Heart right ventricle (tissue), 16 donors: ENCODE measurements at places on chromosomes 3 and 15. TPM values are rescaled to one million over a fixed set of nuclear protein-coding genes. Genes with fewer than 3 reads are reported as not detected.

- no peak for DNase-seq
Measured at GRCh38 chr15:89321521-89322410, 12.9 kb downstream of the POLG start.

DNA sequence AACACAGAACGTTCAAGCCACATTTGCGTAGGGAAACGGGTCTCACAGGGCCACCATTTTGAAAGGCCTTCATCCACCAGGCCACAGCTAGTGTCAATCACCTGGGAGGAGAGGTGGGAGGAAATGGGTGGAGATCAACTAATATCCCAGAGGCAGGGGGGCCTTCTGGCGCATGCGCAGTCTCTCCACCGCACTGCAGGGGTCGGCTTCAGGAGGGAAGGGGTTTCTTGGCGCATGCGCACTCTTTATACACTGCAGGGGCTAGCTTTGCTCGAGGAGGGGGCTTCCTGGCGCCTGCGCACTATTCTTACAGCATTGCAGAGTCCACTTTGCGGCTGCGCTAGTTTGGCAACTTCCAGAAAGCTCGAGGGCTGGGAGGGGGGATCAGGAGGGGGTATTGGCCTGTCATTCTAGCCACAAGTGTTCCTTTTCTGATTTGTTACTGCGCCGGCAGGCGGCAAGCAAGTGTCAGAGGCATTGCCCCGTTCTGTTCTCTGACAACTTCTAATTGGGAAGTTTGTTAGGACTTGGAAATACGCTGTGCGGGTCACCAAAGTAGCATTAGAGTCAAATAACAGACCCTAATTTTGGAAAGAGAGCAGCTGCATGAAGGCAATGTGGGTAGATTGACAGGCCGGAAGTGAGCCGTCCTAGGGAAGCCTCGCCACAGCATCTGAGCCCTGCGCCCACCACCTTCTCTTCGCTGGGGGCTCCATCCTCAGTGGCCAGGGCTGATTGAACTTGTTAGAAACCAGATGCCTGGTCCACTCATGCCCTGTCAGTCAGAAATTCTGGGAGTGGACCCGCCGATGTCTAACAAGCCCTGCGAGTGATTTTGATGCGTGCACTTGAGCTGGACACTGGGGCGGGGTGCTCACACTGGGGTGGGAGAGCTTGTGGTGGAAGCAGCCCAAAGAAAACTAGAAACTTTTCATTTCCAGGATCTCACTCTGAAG, 173.5 kb upstream of the NDN start:
- no peak for DNase-seq

DNA sequence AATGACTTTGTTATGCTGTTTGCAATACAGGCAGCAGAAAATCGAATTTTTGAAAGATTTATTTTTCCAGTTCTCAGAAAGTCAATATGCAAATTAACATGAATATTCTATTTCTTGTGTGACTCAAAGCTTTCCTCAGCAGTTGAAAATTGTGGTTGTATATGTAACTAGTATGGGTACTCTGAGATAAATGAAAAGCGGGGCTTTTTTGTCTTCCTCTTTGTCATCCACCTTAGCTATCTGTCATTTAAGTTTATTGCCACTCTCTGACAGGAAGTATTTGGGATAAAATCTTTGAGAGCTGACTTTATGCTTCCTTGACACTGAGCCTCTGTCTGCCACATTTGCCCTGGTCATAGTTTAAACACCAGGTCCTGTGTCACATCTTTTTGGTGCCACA, 91.5 kb downstream of the ATG7 start:
- DNase-seq = no peak

DNA sequence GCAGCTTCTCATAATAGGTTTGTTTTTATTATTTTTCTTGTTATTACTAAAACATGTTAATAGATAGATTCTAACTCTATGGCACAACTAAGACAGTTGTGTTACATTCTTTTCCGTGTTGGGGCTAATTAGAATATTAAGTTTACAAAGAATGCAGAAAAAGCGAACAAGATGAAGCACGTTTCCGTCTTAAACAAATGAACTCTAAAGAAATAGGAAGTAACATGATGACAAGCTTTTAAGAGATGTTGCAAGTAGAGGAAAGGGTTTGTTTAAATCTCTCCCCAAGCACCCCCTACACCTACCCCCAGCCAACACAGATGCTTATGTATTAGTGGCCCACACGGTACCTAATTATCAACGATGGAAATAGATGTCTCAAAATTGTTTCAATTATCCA, 207.1 kb downstream of the TP63 start:
- no peak for DNase-seq

DNA sequence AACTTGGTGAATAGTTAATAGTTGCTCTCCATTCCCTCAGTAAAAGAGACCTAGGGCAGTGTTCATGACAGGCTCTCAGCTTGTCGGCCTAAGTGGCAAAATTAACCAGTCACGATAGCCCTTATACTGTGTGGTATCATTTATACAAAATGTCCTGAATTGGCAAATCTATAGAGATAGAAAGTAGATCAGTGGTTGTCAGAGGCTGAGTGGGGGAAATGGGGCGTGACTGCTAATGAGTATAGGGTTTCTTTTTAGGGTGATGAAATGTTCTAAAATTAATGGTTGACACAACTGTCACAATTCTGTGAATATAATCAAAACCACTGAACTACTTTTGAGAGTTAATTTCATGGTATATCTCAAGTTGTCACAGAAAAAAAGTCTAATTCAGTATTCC, 20.9 kb downstream of the ARIH1 start:
- no peak for DNase-seq

- DNase-seq = no peak
Measured at GRCh38 chr3:44920081-44920480, 45.7 kb downstream of the TGM4 start.

DNA sequence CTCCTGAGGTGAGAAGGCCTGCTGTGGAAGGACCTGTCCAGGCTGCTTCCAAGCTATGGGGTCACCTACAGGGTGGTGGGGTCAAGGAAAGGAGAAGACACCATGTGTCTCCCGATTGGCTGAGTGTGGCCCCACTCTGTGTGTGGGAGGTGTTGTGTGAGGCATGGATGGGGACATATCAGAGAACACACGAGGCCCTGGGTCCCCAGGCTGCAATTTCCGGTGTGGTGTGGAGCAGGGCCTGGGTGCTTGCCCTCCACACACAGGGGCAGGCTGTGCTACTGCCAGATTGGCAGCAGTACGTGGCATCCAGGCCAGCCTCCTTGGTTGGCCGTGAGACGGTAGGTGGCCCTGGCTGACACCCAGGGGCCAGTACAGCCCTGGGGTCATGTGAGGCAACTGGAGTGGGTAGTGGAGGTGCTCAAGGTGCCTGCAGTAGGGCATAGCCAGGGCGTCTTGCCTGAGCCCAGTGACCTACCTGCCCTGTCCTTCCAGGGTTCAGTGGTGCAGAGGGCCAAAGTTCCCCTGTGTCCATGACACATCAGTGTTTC, 233.8 kb downstream of the SNRPN start:
- no peak for DNase-seq

DNA sequence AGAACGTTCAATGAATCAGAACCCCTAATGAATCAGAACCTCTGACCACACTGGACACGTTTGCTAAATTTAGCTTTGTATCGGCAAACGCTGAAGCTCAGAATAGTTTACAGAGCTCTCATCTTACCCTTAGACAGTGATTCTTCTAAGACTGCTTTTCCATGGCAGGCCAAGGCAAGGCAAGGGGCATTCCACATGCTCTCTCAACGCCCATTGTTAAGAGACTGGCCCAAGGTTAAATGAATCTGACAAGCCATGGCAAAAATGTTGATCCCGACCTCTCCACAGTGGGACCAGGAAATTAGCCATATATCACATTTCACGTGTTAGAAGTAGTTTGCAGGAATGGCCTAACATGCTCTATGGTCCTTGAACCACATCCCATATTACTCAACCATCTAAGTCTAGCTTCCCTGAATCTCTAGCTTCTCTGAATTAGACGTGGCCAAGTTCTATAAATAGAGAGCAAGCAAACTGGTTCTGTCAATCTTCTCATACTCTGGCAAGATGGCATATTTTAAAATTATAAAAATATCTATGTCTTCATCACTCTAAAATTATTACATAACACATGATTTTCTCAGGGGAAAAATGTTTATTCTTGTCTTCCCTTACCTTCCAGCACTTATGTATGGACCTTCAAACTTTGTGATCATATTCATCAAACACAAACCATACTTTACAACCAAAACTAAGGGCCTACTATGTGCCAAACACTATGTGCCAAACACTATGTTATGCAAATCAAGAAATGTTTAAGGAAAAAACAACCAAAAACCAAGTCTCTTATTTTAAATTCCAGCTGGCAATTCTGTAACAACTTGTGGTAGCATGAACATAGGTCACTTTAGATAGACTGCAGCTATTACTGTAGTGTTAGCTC, 54.3 kb downstream of the AAGAB start:
- DNase-seq = no peak

GRCh38 chr3:53799338-53799865, 46.8 kb downstream of the CHDH start:
- no peak for DNase-seq

DNA sequence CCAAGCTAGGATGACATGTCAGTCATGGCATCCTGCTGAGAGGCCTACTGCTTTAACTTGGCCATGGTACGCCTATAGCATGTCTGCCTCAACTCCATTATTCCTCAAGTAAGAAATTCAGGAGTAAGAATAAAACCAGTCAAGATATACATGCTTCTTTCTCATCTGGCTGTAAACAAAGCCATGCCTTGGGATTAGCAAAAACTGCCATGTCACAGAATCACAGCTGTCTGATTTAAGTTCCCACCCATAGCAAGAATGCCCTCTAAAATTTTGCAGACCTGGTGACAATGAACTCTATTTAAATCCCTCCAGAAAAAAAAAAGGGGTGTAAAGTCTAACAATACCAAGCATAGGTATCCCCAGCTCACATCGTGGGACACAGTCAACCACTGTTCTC, 55.6 kb upstream of the ACAN start:
- no peak for DNase-seq

- no peak for DNase-seq
Measured at GRCh38 chr3:56693750-56694149, 10.7 kb upstream of the TASOR start.

- DNase-seq = no peak
Measured at GRCh38 chr15:71651750-71652186, 158.6 kb upstream of the NR2E3 start.

GRCh38 chr3:31853580-31853979, 127.5 kb downstream of the OSBPL10 start:
- no peak for DNase-seq

Gene PDHB
- polyA plus RNA-seq = 140 TPM

Gene CSTA
- polyA plus RNA-seq = 2.5 TPM

Gene SQOR
- polyA plus RNA-seq = 12.7 TPM

Gene SEMA6D
- polyA plus RNA-seq = 1.4 TPM
